ENCODE measurements at places on chromosomes 6 and 20.

DNA sequence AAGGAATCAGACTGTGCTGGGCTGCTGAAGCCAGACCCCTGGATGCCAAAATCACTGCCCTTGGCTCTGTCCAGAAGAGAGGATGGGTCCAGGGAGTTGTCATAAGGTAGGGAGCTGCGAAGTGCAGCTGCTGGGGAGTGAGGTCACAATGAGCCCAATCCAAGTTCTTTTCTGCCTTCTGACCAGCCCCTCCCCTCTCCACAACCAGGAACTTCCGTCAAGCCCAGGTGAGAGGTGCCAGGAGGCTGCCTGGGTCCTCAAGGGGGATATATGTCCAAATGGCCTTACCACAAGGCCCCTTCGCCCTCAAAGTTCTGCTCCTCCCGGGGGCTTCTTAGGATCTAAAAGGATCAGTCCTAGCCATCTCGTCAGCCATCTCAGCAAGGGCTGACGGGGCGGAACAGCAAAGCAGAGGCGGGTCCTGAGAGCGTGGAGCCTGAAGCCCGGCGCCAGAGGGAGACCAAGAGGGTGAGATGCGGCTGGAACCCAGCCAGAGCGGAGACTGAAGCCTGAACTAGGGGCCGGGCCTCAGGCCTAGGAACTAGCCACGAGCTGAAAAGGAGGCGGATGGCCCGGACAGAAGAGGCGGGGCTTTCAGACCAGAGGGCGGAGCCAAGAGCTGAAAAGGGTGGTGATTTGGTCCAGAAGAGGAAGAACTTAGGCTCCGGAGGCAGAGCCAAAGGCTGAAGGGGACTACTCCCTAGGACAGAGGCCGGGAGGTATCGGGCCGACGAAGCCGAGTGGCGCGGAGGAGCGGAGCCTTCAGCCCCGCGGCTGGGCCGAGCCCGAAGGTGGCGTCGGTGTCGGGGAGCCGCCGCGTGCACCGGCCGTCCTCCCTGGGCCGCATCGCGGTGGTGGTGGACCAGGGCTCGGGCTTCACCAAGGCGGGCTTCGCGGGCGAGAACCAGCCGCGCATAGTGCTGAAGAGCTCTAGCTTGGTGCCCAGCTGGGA lies at the start of gene ACTL10:
ACTL10 (plus strand) TSS at position 651 of the 952 bp plus-strand sequence. CDS start 555 bp downstream, outside the sequence.
- DNase-seq = peak; percentile 99

- peak; percentile 78 for DNase-seq
Observed at GRCh38 chr6:32047855-32048766, 9.9 kb downstream of the CYP21A2 start.

GRCh38 chr6:31270788-31271640 lies 878 bp downstream of the HLA-C start:
- DNase-seq = peak; percentile 90

GRCh38 chr6:11785774-11786579 lies 7.4 kb upstream of the ADTRP start:
- peak; percentile 81 for DNase-seq

- no peak for DNase-seq
Observed at GRCh38 chr6:169866668-169867521, 115.5 kb downstream of the ERMARD start.

- DNase-seq = no peak
Observed at GRCh38 chr6:36210886-36211595, 14.5 kb downstream of the BRPF3 start.

DNA sequence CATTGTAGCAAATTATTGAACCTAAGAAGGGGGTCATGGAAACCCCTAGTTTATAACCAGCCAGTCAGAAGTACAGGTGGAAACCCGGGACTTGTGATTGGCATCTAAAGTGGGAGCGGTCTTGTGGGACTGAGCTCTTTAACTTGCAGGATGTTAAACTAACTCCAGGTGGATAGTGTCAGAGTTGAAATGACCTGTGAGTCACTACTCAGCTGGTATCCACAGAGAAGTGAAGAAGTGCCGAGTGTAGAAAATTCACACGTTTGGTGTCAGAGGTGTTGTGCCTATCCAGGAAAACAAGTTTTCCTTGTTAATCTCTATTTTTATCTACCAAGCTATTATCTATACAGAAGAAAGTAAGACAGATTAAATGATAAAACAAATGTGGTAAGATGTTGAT lies 179.7 kb downstream of the ADGRG6 start:
- DNase-seq = no peak

DNA sequence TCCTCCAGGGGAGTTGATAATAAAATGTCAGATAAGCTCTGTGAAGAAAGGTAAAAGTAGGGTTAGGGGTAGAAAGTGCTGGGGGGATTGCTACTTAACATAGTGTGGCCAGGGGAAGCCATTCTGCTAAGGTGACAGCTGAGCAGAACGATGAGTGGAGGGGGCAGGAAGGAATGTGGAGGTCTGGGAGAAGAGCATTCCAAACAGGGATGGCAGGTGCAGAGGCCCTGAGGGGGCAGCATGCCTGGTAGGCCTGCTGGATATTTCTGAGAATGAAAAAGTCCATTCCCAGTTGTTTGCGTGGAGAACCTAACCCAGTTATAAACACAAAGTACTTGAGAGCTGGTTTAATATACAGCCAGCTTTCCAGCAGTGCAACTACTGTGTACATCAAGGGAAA lies 9.3 kb downstream of the GFRA4 start:
- DNase-seq = no peak

DNA sequence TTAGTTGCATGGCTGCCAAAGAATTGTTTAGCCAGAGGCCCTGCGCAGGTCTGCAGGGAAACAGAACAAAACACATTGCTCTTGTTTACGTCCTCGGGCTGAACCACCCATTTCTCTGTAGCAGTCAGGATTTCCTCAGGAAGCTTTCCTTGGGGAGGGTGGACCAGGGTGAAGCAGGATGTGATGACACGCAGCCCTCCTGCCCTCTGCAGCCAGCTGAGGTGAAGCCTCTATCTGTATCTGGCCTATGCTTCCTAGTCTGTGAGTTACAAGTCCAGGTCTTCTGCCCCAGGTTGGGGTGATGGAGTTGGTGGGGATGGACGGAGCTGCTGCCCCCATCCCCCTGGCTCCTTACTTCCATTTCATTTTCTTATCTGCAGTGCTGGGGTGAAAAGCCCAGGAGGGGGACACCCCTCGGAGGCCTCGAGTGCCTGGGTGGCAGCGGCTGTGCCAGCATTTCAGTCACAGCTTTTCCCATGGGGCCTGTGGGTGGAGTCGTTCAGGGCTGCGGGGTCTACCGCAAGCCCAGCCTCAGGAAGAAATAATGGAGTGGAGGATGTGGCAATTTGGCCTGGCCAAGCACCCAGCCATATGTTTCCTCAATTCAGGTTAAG lies 24.9 kb downstream of the SASH1 start:
- DNase-seq = no peak

DNA sequence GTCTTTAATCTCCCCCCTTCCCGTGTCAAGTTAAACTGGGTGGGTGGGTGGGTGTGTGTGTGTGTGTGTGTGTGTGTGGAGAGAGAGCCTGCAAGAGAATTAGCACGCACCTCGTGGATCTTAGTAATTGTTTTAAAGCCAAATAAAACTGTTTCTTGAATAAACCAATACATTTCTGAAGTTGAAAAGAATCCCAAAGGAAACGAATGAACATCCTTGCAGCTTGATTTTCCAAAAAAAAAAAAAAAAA lies 381 bp upstream of the BICRAL start:
- no peak for DNase-seq

DNA sequence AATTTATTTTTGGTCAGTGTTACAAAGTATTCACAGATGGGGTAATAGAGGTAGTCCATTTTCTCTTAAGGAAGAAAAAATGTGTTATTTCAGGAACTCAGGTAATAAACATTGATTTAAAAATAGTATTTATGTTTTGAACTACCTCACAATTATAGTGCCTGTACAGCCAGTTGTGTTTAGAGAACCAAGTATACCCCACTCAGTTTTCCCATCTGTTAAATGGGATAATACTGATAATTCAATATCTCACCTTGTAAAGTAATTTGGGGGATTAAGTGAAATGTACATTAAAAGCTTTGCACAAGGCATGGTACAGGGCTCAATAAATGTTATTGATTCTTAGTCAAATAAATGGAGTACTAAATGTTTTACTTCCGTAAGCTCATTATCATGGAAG lies 4.7 kb downstream of the ZNF451 start:
- no peak for DNase-seq

DNA sequence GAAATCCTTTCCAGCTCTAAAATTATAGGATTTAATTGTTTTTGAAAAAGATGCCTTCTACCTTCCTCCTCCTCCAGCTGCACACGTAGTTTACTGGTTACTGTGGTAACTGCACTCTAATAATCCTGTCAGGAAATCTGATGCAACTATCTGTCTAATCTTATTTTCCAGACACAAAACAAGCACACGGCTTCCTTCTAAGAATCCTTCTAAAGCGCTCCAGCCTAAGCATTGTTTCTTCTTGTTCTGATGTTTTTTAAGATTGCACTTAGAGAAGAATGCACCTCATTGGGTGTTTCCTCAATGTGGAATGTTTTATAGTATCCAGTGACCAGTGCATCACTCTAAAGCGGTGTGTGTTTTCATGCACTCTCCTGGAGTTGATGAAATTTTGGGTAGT lies 63.6 kb downstream of the CARMIL1 start:
- no peak for DNase-seq

DNA sequence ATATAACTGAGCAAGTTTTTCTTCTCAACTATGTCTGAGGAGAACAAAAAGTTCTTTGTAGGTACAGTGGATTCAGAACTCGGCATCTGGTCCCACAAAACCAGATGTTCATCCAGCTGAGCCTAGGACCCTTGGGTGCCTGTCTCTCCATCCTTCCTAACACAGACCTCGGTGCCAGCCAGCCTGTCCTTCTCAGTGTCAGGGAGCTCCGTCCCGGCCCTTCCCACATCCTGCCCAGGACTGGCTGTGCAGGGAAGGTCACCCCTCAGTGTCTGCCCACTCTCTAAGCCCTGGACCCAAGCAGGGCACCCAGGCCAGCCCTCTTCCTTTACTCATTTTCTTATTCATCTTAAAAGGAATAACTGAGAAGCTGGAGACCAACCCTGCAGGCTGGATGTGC lies 32.0 kb upstream of the AGPAT4 start:
- DNase-seq = no peak

- peak; percentile 82 for DNase-seq
Observed at GRCh38 chr6:168713839-168714238, 272.9 kb downstream of the SMOC2 start.

- DNase-seq = no peak
Observed at GRCh38 chr20:5065879-5066383, 53.8 kb downstream of the PCNA start.

DNA sequence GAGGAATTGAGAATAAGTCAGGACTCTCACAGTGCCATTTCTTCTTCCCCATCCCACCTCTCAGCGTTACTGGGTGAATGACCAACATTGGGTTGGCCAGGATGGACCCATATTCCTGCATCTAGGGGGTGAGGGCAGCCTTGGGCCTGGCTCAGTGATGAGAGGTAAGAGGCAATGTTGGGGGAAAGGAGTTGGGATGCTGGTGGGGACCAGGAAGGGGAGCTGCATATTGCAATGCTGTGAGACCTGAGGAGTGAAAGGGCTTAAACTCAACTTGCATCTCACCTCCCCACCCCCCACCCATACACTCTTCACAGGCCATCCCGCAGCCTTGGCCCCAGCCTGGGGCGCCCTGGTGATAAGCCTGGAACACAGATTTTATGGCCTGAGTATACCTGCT lies 1.3 kb downstream of the PRSS16 start:
- DNase-seq = no peak

DNA sequence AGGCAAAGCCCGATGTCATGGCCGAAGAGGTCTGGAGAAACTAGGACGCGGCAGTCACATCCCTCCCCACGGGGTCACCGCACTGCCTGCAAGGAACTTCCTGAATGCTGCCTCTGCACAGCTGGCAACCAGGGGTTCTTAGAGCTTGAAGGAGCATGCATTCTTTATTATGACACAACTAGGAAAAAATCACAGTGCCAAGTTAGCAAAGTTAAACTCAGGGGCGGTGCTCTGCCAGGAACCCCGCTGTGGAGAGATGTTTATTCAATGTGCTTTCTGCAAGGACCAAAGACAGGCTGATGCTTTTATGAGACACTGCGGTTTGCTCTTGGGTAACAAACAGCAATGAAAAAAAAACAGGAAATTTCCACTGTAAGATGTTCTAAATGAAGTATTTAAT lies 287.3 kb upstream of the FOXQ1 start:
- no peak for DNase-seq

DNA sequence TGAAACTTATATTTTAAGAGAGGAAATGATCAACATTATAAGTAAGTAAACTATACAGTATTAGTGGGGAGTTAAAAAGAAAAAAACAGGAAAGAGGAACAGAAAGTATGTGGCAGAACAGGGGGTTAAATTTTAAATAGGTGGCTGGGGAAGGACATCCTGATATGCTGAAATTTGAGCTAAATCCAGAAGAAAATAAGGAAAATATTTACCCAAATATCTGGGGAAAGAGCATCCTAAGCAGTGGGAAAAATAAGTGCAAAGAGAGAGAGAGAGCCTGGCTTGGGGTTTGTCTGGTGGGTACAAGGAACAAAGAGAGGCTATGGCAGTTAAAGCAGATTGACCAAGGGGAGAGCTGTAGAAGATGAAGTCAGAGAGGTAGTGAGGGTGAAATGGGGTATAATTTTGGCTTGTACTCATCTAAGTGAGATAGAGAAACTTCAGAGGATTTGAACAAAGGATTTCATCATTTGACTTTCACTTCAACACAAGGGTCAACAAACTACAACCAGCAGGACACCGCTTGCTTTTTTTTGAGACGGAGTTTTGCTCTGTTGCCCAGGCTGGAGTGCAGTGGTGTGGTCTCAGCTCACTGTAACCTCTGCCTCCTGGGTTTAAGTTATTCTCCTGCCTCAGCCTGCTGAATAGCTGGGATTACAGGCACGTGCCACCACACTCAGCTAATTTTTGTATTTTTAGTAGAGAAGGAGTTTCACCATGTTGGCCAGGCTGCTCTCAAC lies 328.4 kb upstream of the CNR1 start:
- no peak for DNase-seq

- DNase-seq = no peak
Observed at GRCh38 chr20:9672981-9673380, 158.6 kb downstream of the LAMP5 start.

DNA sequence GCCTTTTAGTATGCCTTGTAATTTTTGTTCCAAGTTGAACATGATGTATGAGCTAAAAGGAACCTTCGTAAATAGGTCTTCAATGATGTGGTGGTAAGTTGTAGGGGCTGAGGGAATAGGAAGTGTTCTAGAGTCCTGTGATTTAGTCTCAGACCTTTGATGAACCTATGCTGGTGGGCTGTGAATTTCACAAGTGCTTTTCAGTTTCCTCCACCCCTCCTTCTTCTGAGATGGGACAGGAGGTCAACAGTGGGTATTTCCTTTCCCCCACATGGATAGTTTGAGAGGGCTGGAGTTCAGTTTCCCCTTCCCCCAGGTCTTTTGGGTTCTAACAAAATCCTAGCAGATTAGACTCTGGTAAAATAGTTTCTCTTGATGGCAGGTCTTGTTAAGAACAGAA lies 121.0 kb upstream of the ATXN1 start:
- no peak for DNase-seq

DNA sequence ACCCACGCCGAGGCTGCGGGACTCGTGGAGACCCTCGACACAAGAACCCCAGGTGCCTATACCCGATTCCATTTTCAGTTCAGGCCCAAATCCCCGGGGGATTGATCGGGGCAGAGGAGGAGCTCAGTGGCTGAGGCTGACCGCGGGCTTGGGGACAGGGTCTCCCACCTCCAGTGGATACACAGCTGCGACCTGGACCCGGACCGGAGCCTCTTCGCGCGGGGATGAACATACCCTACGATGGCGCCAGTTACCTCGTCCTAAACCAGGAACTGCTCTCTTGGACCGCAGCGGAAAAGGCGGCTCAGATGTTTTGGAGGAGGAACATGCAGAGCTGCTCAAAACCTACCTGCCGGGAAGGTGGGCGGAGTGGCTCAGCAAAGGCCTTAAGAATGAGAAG lies 27.4 kb upstream of the HLA-G start:
- no peak for DNase-seq
